Left forelimb (tissue), 1 donor: ENCODE measurements at places on chromosomes 11 and 22.

DNA sequence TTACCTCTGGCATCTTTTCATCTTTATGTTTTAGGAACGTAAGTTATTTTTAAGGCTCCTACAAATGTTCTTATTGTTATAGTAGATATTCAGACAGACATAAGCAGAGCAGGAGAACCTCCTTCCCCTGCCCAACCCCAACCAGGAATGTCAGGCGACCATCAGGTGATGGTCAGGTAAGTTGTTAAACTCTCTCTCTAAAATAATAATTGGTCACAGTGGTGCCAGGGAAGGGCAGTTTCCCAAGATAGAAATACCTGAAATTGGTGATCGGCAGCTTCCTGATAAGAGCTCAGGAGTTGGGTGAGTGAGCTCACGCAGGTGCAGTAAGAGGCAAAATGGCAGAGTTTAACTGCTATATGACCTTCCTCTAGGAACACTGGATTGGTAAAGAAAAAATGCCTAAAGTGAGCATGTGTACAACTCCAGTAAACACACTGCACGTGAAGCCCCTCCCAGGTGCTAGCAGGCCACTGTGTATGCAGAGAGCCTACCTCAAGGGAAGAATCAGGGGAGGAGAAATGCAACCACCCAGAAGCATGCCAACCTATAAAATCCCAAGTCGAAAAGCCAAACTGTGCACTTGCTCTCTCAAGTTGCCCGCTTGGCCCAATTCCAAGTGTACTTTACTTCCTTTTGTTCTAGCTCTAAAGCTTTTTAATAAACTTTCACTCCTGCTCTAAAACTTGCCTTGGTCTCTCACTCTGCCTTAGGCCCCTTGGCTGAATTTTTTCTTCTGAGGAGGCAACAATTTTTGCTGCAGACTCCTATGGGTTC lies 273.9 kb downstream of the SBF2 start:
- no peak for DNase-seq

- DNase-seq: no peak
Observed at GRCh38 chr22:44824271-44824670, 71.9 kb downstream of the ARHGAP8 start.

DNA sequence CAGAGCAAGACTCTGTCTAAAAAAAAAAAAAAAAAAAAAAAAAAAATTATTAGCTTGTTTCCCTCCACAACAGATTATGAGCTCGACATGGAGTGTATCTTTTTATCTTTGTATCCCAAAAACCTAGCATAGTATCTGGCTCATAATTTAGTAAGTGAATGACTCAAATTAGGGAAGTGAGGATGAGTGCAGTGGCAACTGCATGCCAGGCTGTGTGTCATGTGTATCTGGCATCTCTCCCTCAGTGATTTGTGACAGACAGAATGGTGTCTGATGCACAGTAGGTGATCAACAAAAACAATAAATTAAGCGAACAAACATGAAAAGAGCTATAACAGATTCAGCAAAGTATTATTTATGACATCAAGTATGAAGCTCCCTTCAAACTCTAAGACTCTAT lies 7.2 kb downstream of the STK33 start:
- DNase-seq: no peak

- DNase-seq: no peak
Observed at GRCh38 chr11:130411223-130411622, 17.2 kb downstream of the ADAMTS8 start.

DNA sequence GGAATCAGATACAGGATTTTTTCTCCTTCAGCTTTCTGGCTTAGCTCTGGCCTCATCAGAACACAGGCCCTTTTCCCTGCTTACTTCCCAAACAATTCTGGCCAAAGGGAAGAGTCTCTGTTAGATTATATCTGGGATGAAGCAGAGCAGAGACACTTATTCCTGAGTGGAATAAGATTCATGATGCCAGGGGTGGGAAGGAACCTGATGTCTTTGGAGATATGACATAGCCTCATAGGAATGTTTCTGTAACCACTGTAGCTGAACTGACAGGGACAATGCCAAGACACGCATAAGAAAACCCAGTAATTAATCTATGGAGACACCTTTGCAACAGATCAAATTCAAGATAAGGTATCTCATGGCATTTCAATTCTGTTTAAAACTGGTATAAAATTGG lies 177.1 kb upstream of the RAG2 start:
- DNase-seq: no peak

- no peak for DNase-seq
Observed at GRCh38 chr11:44620328-44620725, 54.9 kb downstream of the CD82 start.

- no peak for DNase-seq
Observed at GRCh38 chr22:17112491-17113042, 8.6 kb downstream of the TMEM121B start.

GRCh38 chr11:90650153-90650552 lies 427.3 kb upstream of the CHORDC1 start:
- DNase-seq: no peak

GRCh38 chr11:95650276-95650675 lies 139.3 kb downstream of the FAM76B start:
- DNase-seq: no peak

DNA sequence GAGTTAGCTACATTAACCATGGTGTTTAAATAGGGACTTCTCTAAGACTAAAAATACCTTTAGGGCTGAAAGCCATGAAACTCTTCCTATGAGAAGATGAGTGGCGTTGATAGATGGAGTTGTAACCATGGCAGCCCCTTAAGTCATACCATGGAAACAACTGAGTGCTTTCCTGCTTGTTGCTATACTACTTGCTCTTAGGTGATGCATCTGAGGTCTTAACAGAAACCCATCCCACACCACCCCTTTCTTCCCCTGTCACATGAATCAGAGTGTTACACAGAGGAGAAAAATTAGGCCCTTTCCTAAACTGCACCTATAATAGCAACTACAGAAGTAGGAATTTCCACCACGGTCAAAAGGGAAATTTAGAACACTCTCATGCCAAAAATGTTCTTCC lies 64.3 kb upstream of the ZC3H12C start:
- no peak for DNase-seq

GRCh38 chr11:19087658-19088057 lies 27.1 kb upstream of the MRGPRX2 start:
- DNase-seq: no peak

GRCh38 chr22:41028841-41029240 lies 63.6 kb upstream of the EP300 start:
- DNase-seq: no peak

GRCh38 chr22:23527971-23528740 lies 51.9 kb downstream of the IGLL1 start:
- DNase-seq: no peak

GRCh38 chr11:64253481-64253880 lies 2.2 kb downstream of the PLCB3 start:
- no peak for DNase-seq

DNA sequence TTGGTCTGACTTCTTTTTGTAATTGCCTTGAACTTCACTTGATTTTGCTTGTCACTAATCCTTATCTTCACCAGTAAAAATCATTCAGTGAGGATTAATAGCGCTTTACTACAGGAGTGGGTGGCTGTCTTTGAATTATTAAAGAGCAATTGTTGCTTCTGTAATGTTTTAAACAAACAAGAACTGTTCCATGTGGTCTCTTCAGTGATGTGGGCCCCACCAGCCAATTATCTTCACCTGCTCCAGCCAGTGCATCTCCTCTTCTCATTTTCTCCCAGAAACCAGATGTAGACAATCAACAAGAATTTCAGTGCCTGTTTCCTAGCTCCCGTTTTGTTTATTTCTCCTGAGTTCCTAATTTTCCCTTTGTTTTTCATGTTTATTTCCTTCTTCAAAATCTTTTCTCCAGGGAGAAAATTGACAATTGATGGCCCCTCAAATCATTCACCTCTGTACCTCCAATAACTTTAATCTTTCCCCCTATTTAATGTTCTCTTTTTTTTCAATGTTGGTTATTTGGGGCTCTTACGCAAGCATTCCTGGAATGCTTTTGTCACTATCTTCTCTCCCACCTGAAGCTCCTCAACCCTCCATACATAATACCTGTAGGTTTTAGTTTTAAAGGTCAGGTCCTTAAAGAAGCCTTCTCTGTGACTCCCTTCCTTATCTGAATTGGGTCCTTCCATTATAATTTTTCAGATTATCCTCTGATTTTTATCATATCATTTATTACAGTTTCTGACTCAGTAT lies 115.1 kb downstream of the ARFGAP2 start:
- no peak for DNase-seq

- no peak for DNase-seq
Observed at GRCh38 chr11:35276396-35277145, 137.6 kb downstream of the CD44 start.

DNA sequence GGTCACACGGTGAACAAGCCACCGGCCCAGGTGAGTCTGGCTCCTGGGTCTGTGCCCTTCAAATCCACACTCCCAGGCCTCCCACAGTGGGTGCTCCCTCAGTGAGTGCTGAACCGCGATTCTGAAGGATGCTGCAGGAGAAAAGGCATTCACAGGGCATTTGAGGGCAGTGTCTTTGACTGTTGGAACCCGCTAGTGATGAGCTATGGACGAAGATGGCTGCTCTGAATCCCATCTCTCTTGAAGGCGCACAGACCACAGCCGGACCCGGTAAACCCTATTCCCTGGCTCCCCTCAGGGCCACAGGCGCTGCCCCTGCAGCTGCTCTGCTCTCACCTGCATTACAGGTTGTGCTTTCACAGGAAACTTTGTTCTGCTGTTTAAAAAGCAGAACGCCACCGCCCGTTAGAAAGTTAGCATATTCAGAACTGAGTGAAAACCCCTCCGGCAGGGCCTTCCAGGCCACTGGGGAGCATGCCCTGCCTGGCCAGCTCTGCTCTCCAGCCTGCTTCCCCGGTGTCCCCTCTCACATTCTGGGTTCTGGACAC lies 3.2 kb downstream of the LRRC32 start:
- DNase-seq: peak; percentile 58

- DNase-seq: no peak
Observed at GRCh38 chr22:24393012-24393559, 34.3 kb upstream of the ADORA2A start.

GRCh38 chr11:82315093-82315492 lies 418.6 kb downstream of the FAM181B start:
- DNase-seq: no peak

GRCh38 chr22:45880091-45880715 lies 96.8 kb downstream of the WNT7B start:
- peak; percentile 65 for DNase-seq

DNA sequence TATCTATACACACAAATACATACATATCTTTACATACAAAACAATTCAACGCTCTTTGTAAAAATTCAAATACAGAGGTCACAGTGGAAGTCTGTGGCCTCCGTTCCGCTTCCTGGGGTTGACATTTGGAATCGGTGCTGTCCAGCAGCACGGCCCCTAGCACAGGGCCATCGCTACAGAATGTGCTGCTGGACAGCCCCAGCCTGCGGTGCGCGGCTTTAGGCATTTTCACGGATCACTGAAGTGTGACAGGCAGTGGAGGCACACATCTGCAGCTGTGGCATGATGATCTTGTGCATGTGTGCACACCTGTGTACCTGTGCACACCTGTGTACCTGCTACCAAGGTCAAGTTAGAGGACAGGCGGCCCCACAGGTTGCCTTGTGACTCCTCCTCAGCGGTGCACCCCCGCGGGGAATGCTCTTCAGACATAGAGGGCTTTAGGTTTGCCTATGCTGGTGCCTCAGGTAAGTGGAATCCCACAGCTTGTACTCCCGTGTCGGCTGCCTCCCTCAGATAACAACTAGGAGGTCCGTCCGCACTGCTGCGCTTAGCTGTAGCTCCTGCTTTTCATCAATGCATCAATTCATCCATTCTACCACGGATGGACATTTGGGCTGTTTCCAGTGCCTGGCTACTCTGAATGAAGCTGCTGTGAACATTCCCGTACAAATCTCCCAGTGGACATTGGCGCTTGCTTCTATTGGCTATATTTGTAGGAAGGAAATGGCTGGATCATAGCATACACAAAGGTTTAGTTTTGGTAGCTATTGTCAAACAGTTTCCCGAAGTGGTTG lies 29.9 kb downstream of the GAL start:
- no peak for DNase-seq

DNA sequence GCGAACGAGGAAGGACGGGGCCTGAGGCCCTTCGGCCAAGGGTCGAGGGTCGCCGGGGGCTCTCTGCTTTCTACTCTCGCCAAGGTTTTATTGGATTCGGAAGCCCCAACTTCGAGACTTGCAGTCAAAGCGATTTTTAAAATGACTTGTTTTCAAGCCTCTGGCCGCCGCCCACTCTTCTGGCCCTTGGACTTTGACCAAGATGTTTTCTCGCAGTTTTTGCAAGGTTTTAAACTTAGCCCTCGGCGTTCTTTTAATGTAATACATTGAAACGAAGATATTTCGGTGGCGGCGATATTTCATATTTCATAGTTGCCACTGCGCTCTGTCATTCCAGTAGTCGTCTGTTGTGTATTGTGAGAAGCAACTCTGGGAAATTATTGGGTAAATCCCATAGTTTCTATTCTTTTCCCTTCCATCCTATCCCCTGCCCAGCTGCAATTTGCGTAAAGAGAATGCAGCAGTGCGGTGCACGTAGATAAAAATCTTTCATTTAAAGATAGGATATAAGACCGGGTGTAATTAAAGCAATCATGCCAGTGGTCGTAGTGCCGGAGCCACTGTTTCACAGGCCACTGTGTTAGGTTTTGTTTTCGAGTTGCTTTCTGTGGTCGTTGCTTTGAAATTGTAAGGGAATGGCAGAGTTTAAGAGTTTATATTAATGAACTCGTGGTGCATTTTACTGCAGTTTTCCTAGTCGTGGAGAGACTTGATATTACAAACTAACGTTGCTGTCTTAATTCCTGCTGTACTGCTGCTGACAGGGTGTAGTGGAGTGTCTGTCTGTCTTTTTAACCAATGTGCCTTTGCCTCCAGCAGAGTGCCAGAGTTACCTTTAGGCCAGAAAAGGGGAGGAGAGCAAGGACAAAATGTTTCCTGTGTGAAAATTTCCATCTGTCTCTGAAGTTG lies 702 bp downstream of the BIRC2 start:
- DNase-seq: no peak

DNA sequence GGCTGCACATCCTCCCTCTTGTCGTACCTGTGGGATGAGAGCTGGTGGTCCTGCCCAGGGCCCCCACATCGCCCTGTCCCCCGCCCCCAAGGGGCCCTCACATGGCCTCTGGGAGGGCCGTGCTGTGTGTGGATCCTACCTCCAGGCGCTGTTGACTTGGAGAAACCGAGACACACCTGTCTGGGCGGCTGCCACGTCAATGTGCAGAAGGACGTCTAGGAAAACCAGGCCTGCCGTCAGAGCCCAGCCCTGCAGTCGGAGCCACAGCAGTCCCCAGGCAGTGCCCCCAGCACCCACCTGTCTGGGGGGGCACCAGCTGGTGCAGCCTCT lies 14.2 kb downstream of the ALG12 start:
- no peak for DNase-seq

GRCh38 chr11:72497731-72498130 lies 63.4 kb upstream of the CLPB start:
- DNase-seq: no peak

DNA sequence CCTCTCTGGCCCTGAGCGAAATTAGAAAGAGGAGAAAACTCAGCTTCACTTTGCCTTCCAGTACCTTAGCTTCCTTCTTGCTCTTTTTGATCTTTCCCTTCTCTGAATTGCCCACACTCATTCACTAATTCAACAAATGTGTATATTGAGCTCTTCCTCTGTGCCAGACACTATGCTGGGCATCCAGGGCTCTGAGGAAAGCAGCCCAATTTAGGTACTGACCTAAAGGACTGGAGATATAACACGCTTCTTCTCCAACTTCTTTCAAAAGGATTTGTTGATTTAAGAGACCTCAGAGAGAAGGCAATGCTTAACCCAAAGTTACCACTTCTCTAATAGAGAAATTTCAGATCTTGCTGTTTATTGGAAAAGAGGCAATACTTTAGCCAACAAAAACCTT lies 103.6 kb downstream of the TMPRSS5 start:
- no peak for DNase-seq

- DNase-seq: no peak
Observed at GRCh38 chr11:61545341-61545740, 35.5 kb downstream of the SYT7 start.
